Right atrium auricular region (tissue), 2 donors: ENCODE measurements at places on chromosomes 1 and 21.
A peak's percentile ranks its signal among the peaks of the same experiment; 100 is the strongest.

GRCh38 chr1:64470665-64471217, 812 bp downstream of the CACHD1 start:
- DNase-seq, result no peak

GRCh38 chr21:14308234-14308633, 74.7 kb downstream of the HSPA13 start:
- no peak for DNase-seq

- peak; percentile 50 for DNase-seq
Measured at GRCh38 chr1:29984862-29985605, 738.4 kb downstream of the MATN1 start.

GRCh38 chr1:32350785-32351398, 11.4 kb downstream of the FAM229A start:
- peak; percentile 74 for DNase-seq

GRCh38 chr1:201028461-201028889, 5.0 kb upstream of the KIF21B start:
- peak; percentile 70 for DNase-seq

DNA sequence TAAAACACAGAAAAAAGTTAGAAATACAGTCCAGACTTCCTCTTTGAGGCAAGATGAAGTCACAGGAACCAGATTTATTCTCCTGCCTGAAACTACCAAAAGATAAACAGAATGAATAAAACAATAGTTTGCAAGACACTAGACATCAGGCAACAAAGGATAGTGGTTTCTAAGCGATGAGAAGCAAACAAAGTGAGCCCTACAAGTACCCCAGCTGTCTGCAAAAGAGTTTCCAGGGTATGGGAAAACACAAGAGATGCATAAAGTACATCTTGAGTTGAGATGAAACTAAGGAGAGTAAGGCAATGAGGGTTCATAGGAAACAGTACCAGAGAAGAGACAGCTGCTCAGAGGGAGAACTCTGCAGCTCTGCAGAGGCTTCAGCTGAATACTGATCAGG, 83.3 kb upstream of the COL24A1 start:
- DNase-seq, result no peak

- DNase-seq, result no peak
Measured at GRCh38 chr1:235018720-235019444, 109.8 kb downstream of the TOMM20 start.

DNA sequence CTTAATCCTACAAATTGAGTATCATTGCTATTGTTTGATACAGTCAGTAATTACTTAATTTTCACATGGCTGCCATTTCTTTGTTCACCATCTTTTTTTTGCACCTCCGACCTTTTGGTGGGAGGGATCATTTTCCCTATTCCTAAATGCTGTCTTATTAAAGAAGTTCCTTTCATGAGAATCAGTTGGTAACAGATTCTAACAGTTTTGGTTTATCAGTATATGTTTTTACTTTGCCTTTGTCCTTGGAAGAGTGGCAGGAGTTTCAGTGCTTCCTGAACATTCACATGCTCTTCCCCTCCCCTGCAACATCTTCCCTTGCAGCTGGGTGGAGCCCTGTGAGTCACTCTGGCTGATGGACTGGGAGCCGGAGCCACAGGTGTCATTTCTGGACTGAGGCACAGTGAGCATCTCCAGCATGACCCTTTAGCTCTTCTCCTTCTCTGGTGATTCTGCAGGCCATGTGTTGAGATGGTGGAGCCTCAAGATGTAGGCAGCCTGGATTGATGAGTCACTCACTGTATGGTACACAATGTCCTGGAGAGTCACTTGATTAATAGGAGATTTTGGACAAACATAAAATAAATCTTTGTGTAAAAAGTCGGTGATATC, 217.7 kb downstream of the URB2 start:
- DNase-seq, result no peak
